ENCODE measurements at places on chromosomes 11 and 22.

DNA sequence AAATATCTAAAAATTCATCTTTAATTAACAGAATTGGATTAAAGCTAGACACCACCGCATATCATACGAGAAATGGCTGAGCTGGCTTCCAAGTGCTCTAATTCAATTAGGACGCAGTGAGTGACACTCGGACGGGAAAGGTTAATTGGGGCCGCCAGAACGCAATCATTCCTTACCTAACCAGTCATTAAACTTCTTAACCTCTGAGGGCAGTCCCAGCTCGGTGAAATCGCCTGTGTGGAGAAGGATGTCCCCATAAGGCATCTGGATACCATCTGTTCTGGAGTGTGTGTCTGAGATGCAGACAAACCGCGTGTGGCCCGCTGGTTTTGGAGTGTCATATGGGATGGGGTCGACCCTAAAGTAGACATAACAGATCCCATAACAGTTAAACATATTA lies 50.3 kb downstream of the MPPED2 start:
- H3K36me3 ChIP-seq: no peaks in the 10 kb centered on the region
- H3K27ac ChIP-seq: no peak overlapping the region
- H3K4me1 ChIP-seq: peaks cover 16% of the 10 kb centered on the region
- H3K27me3 ChIP-seq: no peaks in the 10 kb centered on the region

- no peak for DNase-seq
- no peak overlapping the region for H3K27ac ChIP-seq
- no peaks in the 10 kb centered on the region for H3K36me3 ChIP-seq
- no peaks in the 10 kb centered on the region for H3K4me1 ChIP-seq
- H3K27me3 ChIP-seq: no peaks in the 10 kb centered on the region
- no peak overlapping the region for H3K4me3 ChIP-seq
Measured at GRCh38 chr11:103812680-103813079, 223.8 kb upstream of the DDI1 start.

- H3K27me3 ChIP-seq: no peaks in the 10 kb centered on the region
- no peak for DNase-seq
- no peaks in the 10 kb centered on the region for H3K36me3 ChIP-seq
- no peak overlapping the region for H3K4me3 ChIP-seq
- H3K4me1 ChIP-seq: peaks cover 19% of the 10 kb centered on the region
Measured at GRCh38 chr11:92830377-92831155, 138.9 kb upstream of the MTNR1B start.

DNA sequence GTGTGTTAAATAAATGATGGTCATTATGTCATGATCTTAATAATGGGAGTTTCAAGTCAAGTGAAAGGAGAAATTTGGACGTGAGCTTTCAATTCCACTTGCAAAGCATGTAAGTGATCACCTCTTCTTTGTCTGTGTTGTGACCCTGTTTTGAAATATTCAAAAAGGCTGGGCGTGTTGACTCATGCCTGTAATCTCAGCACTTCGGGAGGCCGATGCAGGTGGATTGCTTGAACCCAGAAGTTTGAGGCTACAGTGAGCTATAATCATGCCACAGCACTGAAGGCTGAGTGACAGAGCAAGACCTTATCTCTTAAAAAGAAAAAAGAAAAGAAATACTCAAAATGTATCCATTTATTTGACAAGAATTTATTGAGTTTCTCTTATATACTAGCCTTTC lies 32.9 kb upstream of the EED start:
- no peak overlapping the region for H3K4me3 ChIP-seq
- H3K27me3 ChIP-seq: no peaks in the 10 kb centered on the region
- H3K27ac ChIP-seq: no peak overlapping the region
- H3K4me1 ChIP-seq: no peaks in the 10 kb centered on the region

- no peaks in the 10 kb centered on the region for H3K4me1 ChIP-seq
- no peak overlapping the region for H3K27ac ChIP-seq
- H3K27me3 ChIP-seq: peaks cover 6% of the 10 kb centered on the region
- no peak for DNase-seq
- no peak overlapping the region for H3K4me3 ChIP-seq
Measured at GRCh38 chr11:42145311-42145710, 685.9 kb upstream of the LRRC4C start.

Data from endothelial cell (in vitro differentiated cells).